ENCODE measurements at places on chromosomes 12 and 14.

DNA sequence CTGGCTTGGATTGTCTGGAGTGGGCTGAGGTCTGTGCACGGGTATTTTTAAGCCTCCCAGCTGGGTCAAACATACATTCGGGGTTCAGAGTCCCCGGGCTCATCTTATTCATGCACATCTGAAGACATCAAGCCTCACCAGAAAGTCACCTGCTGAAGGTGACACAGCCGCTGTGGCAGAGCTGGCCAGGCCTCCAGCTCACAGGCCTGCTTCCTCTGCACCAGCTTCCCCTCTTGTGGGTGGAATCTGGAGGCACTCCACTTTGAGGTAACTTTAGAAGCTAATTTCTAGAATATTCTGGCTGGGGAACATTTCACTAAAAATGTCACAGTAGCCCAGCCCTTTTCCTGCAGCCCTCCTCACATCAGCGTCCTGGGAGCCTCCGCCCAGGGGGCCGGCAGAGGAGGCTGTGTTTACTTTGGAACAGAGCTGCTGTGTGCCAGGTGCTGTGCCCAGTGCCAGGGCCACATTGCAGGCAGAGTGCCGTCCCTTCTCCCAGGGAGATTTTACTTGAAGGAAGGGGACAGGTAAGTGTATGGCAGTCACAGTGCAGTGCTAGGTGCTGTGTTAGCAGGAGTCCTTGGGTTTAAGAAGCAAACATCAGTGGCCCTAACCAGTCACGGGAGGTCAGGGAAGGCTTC lies 62.2 kb downstream of the TSPAN11 start:
- DNase-seq: peak; percentile 76

DNA sequence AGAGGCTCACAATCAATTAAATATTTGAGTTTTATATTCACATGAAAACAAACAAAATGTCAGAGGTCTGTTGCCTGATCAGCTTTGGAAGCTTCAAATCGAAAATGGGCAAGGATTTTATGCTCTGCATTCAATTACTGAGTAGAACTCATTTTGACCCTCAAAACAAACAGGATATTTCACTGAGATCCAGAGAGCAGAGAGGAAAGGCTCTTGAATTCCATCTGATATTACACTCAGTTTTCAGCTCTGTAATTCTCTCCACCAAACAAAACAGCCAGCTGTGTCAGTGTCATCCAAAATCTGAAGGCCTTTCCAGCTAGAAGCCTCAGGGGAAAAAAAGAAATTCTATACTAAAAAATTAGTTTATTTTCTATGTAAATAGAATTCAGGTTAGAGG lies 128.6 kb upstream of the FLRT2 start:
- DNase-seq: no peak

- no peak for DNase-seq
Observed at GRCh38 chr14:72839753-72840607, 53.9 kb downstream of the DPF3 start.

DNA sequence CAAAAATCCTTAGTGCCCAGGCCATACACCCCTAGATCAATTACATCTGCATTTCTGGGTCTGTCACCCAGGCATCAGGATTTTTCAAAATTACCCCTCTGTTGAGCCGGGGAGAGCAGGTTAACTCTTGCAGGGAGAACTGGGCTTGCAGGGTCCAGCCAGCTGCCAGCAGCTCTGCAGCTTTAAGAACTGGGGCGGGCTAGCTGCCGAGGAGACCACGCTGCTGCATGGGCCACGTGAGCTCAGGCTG lies at the start of gene DGLUCY:
Gene DGLUCY (plus strand): TSS at position 245 of the 250 bp plus-strand sequence. CDS start 46,222 bp downstream, outside the sequence.
- DNase-seq: peak; percentile 91

- DNase-seq: no peak
Observed at GRCh38 chr14:91144425-91145145, 30.7 kb downstream of the DGLUCY start.

DNA sequence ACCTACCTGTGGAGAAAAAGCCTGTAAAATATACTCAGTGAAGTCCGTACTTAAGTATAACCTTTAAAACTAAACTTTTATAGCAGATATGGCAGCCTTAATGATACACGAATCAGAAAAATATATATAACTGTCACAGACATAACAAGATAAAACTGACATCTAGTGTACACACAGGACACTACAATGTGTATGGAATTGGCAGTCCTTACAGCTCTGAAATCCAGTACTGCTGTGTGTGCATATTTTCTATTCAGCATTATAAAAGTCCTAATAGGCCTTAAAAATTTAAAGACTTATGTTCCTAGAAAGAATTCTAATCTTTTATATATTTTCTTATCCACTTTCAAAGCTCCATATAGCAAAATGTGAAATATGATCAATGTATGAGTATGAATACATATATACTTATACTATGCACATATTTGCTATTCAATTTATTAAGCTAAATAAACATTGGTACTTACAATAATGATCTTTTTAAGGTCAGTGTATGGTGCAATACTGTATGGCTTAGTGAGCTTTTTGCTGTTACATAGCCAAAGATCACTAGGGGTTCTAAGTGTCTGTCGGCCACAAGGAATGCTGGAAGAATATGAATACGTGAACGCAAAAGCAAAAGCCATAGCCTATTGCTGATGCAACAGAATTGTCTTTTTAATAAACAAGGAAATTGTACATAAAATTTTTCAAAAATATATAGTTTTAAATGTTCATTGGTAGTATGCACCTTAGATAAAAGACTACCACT lies 69.2 kb downstream of the C2CD5 start:
- no peak for DNase-seq

DNA sequence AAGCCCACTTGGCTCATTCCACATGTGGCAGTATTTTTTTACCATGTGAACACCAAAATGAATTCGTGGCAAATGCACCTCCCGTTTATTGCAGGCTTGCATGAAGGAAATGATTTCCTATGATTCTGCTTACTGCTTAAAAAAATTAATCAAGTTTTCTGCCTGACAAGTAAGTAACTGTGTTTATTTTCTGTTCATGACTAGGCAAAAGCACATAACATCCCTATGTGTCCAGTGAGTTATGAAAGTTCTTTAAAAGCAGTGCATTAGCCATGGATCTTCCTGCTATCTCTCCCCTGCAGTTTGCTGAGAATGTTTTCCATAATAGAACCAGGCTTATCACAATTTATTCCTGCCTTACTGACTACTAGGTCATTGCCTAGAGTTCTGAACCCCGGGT lies 20.4 kb downstream of the GPR65 start:
- no peak for DNase-seq

GRCh38 chr12:31021181-31021580 lies 52.5 kb upstream of the DDX11 start:
- no peak for DNase-seq

DNA sequence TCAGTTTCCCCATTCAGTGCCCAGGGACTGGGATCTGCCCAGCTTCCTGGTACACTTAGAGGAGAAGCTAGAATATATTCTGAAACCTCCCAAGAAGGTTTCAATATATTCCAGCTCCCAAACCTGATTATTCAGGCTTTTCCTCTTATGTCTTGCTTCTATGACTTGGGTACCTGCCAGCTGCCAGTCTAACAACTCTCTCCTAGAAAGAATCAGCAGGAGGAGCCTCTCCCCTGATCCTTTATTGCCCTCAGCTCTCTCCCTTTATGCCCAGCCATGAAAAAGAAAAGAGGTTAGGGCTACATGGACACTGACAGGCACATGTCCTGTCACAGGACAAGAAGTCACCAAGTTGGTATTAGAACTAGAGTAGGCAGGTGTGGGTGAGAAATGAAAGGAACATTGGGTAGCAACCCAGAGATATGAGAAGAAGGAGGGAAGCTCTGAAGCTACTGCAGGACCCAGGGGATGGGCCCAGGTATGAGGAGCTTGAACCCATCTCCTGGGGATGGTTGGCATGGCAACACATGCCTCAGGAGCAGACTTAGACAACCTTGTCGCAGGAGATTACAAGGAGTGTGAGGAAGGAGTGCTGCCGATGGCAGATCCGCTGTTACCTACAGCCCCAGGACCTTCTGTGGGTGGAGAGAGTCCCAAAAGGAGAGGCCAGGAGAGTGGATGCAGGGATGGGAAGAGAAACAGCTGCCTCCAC lies 2.0 kb upstream of the CACNB3 start:
- no peak for DNase-seq
